NCI-H1417 (cell line): ENCODE measurements at places on chromosomes 4 and X.

GRCh38 chr4:13268703-13269102 is 215.4 kb downstream of the RAB28 start:
- no peak for DNase-seq

GRCh38 chr4:176137631-176138030 is 57.8 kb downstream of the SPATA4 start:
- no peak for DNase-seq

- no peak for DNase-seq
Measured at GRCh38 chr4:148207068-148207467, 235.1 kb downstream of the NR3C2 start.

- peak; percentile 26 for DNase-seq
Measured at GRCh38 chr4:105551965-105552746, at the start of gene ARHGEF38. Gene ARHGEF38 (plus strand): TSS chr4:105552620. CDS start chr4:105552766, 146 bp downstream.

GRCh38 chr4:156797206-156797605 is 174.4 kb downstream of the PDGFC start:
- DNase-seq = no peak

- DNase-seq = no peak
Measured at GRCh38 chrX:44265559-44265958, 77.9 kb downstream of the EFHC2 start.
